Activated CD4-positive, alpha-beta T cell treated with anti-CD3 and anti-CD28 coated beads, Interleukin-2, amount 50 U/mL, for 4 hours (primary cell): ENCODE measurements at places on chromosomes 7 and 10.

DNA sequence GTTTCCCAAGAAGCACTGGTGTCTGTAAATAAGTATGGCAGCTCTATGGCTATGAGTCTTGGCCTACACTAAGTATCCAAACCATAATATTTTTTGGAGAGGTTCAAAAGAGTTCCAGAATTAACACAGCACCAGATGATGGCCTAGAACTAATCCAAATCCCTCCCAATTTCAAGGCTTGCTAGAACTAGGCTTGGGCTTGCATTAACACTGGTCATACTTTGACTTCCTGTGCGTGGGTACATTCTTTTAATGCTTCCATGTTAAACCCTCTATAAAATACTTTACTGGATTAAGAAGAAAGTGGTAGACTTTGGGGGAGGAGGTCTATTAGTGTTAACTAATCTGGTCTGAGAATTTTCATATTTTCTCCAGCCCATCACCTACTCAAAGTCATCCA is 3.1 kb downstream of the AASS start:
- DNase-seq, result no peak

DNA sequence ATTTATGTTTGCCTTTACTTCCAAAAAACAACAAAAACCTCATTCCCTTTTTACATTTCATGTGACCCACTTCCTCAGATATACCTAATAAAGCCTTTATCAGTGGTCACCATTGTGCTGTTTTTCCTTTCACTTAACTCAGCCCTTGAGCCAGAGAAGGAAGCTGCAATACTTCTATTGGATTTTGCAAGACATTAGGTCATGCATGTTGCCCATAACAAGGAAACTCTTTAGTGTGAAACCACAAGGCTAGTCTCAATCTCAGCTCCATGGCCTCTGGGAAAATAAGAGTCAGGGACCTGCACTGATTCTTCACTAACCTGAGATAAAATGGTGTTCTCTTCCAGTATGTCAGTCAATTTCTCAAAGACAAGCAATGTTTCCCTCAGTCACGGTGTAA is 27.8 kb downstream of the STEAP4 start:
- DNase-seq, result no peak

- DNase-seq, result no peak
These were observed 108.0 kb downstream of the LRRTM3 start for GRCh38 chr10:67033878-67034277.

DNA sequence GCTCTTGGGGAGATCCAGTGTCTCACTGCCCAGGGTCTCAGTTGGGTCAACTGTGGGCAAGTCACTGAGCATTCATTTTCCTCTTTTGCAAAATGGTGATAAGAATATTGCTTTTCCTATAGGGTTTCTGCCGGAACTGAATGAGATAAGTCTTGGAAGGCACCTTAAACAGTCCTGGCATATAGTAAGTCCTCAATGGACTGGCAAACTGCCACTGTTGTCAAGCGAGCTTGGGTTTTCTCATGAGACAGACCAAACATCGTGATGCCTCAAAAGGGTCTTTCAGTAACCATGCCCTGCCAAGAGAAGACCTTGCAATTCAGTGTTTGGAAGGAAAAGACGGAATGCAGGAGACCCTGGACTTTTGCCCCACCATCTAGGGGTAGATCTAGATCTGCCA is 251.5 kb downstream of the WDR11 start:
- DNase-seq, result no peak

DNA sequence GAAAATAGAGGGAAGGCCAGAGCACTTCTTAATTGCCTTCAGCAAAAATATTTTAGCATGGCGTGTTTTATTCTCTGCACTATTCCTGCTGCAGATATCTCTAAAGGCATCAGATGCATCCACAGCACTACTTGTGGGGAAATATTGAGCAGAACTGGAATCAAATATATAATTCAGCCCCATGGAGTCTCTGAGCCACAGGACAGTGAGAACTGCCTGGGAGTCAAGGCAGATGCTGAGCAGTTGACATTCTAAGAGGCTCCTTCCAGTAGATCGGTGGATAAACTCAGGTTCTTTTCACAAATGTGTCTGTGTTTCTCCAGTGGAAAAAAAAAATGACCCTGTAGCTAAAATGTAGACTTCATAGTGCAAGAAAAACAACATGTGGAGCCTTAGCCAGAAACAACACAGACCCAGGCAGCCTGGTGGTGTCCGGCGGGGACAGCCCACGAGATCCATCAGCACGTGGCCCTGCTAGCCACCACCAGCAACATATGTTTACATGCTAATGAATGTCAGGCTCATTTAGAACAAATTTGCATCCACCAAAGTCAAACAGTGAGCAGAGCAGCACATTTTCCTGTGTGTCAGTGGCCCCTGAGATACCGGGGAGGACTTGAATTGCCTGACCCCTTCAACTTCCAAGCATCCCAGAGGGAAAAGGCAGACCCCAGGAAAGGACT is 123.3 kb upstream of the PFKP start:
- DNase-seq, result no peak

GRCh38 chr7:85030893-85031292 is 156.0 kb downstream of the SEMA3D start:
- no peak for DNase-seq

- DNase-seq, result no peak
These were observed 266.4 kb downstream of the ADK start for GRCh38 chr10:74417397-74417796.

DNA sequence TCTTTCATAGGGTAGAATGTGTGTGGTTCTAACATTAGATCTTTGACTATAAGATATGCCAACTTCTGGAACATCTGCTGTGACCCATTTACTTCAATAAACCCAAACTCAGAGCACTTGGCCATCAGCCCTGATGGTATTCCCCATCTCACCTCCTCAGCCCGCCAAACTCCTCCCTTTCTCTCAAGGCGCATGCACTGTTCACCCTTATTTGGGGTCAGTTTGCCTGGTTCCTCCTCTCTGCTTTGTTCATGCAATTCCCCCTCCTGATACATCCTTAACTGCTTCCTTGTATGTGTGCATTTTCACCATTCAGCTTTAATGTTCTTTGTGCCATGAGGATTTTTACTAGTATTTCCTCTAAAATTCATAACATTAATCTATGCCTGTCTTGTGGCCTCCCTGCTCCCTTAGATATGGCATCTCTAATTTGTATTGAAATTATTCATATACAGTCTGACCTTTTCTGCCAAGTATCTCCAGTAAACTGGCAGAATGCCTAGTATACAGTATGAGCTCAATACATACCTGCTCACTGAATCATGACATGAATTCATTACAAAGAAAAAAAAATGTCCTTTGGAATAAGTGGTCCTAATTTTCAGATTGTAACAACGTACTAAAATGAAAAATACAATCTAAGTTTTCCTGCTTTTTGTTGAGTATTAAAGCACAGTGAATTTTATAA is 336.8 kb upstream of the IGFBP3 start:
- no peak for DNase-seq

GRCh38 chr7:125059861-125060456 is 130.3 kb upstream of the POT1 start:
- no peak for DNase-seq

DNA sequence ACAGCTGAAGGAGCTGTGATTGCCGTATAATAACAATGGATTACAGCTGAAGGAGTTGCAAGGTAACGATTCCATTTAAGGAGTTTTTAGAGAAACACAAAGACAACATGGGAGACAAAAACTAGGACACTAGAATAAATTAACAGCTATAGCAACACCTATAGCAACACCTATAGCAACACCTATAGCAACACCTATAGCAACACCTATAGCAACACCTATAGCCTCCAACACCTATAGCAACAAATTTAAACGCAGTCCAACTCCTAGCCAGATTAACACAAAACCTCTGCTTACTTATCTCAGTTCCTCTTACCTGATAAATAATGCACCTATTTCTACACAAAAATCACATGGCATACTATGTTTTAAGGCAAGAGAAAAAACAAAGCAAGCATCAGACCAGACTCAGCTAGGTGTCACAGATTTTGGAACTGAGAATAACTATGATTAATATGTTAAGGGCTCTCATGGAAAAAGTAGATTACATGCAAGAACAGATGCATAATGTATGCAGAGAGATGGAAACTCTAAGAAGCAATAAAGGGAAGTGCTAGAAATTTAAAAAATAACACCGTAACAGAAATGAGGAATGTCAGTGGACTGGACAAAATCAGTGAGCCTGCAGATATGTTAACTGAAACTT is 55.7 kb upstream of the SRPK2 start:
- DNase-seq, result no peak

DNA sequence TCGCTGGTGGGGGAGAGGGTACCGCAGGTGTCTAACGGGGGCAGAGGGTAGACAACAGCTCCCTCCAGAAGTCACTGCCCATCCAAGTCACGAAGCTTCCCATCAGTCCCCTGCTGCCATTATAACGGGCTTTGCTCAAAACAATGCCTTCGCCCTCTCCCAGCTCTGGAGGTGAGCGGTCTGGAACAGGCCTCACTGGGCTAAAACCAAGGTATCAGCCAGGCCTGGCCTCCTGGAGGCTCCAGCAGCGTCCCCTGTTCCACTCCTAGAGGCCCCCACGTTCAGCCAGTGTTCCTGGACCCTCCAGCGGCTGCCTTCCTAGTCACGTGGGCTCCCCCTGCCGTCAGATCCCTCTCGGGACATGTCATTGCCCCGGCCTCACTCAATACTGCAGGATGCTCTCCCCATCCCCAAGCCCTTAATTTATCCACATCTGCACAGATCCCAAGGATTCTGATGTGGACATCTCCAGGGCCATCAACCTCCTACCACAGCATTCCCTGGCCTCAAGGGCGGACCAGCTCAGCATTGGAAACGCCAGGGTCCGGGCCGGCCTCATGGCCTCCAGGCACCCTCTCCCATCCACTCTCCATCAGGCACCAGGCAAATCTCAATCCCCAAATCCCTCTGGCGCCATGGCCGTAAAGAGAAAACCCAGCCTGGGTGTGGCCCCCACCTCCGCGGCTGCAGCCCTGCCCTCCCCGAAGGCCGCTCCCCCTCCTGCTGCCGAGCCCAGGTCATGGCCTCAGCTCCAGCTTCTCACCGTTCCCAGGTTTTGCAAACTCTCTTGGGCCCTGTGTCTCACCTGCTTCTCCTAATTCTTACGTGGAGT is 104.1 kb upstream of the FAM20C start:
- no peak for DNase-seq

DNA sequence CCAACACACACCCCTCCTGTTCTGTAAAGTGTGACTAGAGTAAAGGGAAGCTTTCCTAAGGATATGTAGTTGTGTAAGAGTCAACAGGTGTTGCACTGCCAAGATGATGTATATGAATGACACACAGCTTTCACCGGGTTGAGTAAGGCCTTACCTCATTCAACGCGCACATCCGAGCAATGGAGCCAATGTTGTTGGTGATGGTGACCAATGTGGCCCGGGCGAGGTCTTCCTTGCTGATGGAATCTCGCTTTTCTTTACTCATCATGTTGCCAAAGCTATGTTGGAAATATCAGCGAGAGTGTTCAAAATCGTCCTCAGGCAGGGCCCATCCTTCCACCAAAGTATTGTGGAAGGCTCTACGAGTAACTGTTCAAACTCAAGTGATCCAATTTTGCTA is 52.0 kb downstream of the PANK1 start:
- no peak for DNase-seq

DNA sequence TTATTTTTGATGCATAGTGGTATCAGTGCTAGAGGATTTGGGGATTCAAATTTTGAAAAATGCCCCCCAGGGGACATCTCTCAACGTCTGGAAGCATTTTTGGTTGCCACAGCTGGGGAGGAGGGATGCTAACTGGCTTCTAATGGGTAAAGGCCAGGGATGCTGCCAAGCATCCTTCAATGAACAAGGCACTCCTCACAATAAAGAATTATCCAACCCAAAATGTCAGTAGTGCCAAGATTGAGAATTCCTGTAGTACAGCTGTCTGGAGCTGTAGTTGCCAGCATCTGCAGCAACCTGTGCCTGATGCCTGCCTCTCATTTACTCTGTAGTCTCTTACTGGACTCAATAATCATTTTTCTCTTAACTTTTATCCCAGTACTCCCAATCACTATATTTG is 53.5 kb downstream of the SEPTIN7 start:
- DNase-seq, result no peak

GRCh38 chr7:74083117-74083876 is at the start of gene LIMK1:
Gene LIMK1, plus strand, starts transcription at chr7:74083804. Its CDS starts 187 bp downstream, at chr7:74083991.
- DNase-seq, result peak; percentile 69

- no peak for DNase-seq
These were observed 508.9 kb downstream of the SORCS1 start for GRCh38 chr10:106655636-106656035.

GRCh38 chr7:4837803-4838625 is 23.8 kb downstream of the PAPOLB start:
- no peak for DNase-seq

DNA sequence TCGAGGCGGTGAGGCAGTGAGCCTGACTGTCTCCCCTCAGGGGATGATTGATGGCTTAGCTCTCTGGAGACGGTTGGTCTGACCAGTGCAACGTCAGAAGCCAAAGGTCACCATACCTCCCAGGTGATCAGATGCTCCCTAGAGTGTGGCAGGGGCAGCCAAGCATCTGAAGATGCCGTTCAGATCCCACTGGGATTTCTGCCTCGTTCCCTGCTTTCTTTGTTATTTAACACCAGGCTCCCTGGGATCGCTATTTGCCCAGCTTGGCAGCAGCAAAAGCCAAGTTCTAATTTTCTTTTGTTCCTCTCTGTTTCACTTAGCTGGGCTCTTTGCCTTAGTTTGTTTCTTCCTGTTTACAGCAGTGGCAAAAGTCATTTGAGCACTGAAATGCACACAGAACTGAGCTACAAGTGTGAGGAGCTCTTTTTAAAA is 53.5 kb upstream of the SVIL start:
- DNase-seq, result no peak

GRCh38 chr7:43242628-43243255 is 130.3 kb downstream of the HECW1 start:
- DNase-seq, result no peak

DNA sequence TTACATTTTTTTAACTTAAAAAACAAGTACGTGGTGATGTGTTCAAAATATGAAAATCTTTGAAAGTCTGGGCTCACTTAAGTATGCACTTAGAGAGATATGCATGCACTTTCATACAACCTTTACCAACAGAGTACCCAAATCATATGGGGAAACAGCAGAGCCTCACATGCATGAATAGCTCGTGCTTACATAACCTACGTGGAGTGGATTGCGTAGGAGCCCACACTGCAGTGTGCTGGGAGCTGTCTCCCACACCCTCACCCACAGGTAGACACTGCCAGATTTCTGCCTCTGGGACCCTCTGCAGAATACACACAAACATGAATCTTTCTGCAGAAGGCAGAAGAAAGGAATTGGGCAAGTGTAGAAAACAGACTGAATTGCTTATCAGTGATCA is 581 bp downstream of the CLCN1 start:
- DNase-seq, result no peak
